Sigmoid colon (tissue), 7 donors: ENCODE measurements at places on chromosomes 7 and 10.

- no peak for DNase-seq
Observed at GRCh38 chr7:135994466-135995205, 17.5 kb upstream of the MTPN start.

DNA sequence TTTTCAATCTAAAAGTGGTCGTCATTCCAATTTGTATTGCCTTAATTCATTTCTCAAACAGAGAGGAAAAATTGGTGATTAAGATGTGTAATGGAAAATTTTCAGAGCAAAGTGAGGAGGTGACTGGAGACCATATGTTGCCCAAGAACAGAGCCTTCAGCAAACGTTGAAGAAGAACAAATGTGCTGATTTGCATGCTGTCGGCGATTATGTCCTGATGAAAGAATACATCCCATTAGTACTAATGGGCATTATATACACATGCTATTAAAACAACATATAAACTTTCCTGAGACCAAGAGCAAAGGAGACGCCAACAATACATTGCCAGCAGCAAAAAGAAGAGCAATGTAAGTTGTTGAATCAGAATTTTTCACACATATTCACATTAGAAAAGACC, 100.0 kb upstream of the ARID5B start:
- no peak for DNase-seq

- DNase-seq, result no peak
Observed at GRCh38 chr7:129437190-129437589, 3.0 kb downstream of the STRIP2 start.

DNA sequence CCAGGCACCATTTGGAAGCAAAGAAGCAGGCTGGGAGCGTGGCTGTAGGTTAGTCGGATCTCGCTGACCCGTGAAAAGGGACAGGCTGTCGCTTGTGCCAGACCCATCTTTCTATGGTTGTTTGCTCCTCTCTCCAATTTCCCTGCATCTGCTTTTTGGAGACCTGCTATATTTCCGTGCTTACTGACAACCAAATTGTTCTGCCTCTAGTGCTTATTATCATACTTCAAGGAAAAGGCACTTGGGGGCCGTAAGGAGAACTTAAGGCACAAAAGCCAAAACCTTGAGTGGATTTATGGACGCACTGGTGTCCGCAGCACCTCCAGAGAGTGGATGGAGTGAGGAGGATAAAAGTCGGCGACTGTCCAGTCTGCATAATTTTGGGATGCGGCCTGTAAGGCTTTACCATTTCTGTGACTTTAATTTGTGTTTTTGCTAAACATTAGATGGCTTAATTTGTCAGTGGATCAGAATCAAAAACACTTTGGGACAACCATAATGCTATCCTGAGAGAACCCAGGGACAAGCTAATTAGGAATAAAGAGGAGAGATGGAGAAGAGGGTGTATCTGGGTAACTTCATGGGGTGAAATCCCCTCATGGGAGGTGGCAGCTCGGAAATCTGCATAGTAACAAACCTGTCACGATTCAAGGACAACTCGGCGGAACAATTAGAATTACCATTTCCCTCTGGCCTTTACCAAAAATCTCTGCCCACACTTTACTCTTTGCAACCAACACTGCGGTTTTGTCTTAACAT, 206.7 kb downstream of the HDAC9 start:
- no peak for DNase-seq

DNA sequence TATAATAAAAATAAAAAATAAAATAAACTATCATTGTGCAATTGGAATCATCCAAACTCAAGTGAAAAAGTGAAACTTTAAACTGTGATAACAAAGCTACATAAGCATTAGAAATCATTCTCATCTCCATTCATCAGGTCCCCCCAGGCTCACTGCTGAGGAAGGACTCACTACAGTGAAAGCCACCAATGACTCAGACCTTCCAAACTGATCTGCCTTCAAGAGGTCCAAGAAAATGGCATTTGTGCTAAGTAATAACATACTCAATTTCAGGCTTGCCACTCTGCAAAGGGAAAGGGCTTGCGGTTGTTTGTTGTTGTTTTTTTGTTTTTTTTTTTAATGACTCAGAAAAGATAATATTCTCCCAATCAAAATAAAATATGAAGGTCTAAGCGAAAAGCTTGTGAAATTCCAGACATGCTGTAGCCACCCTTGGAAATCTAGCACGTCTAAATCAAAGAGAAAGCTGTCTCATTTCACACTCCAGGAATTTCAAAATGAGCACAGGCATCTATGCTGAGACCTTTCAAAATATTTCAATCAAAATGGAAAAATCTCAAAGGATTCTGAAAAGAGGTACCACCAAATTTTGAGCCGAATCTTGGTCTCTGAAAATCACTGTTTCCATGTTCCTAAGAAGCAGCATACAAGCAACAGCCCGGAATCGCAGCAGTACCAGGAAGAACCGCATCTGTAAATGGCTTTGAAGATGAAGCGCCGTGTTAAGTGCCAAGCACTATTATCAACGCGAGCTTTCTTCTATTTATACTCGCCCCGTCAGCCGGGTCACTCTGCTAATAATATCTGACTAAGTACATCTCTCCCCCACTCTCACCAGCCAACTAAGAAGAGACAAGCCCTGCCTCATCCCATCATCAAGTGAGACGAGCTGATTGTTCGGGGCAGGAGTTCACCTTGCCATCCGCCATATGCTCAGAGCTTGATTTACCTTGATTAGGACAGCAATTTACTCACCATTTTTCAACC, 13.5 kb downstream of the SFMBT2 start:
- no peak for DNase-seq

DNA sequence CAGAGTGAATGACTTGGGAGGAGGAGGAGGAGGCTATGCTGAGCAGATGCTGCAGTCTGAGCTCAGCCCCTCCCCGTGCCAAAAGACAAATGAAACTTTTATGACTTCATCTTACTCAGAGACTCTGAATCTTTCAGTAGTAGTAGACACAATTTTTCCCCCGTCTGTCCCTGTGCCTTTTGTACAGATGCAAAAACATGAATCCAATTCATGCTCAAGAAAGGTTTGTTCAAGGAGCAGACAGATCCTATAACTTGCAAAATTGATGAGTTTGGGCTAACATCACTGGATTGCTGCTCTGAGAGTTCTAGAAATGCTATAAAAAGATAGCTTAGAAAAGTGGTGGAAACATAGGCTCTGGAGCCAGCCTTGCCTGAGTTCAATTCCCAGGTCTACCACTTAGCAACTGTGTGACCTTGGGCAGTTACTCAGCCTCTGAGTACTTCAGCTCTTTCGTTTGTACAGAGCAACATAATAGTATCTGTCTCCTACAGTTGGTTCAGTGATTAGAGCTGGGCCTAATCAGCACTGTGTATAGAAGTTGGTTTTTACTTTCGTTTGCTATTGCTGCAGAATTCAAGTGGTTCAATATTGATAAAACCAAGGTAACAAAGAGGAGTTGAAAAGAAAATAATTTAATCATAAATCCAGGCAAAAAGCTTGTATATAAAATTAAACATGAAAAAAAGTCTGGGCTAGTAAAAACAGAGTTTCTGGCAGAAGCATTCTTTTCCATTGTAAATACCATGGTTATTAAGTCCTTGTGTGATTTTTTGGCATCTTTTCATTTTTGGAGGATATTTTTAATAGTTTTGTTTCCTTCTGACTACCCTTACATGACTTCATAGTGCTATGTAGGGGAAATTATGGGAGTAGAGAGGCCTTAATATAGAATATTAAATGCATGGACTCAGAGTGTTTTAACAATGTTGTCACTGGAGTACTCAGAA, 174.2 kb upstream of the ZNF32 start:
- DNase-seq, result no peak

DNA sequence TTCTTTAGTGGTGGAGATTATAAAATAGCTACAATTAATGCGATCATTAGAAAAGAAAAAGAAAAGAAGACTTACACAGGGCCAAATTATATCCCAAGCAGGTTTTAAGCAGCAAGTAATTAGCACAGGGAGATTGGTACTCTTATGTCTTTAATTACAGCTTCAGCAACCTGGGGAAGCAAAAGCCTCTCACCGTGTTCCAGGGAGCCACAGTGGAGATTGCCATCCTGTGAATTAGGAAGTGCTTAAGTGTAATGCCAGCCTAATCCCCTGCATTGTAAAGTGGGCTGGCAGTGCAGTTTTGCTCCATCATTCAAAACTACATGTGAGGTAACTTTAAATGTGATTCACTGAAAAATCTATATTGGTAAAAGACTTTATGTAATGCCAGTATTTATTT, 533.5 kb upstream of the COBL start:
- DNase-seq, result no peak

- no peak for DNase-seq
Observed at GRCh38 chr7:88169717-88170320, 50.0 kb downstream of the SRI start.

DNA sequence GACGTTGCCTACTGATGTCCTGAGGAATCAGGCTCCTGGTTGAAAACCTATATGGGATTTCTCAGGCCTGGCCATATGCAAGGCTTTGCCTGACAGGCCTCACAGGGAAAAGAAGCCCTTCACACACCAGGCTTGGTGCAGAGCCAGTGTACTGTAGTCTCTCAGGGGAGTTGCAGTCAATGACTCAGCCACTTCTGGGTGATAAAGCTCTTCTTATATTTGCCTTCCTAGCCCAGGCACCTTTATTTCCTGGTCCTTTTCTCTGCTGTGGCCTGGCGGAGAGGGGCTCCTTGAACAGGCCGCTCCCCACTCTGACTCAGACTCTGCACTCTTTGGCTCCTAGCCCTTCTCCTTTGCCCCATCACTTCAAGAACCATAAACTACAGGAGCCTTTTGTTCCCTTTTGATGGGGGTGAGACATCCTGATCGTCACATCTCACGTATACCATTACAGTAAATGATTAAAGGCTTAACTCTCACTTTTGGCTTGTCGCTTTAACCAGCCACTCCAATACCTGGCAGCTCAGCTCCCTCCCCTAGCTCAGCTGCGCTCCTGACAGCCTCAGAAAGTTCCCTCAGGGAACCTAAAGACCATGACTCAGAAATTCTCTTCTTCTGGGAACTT, 33.5 kb downstream of the DPY19L1 start:
- peak; percentile 65 for DNase-seq

DNA sequence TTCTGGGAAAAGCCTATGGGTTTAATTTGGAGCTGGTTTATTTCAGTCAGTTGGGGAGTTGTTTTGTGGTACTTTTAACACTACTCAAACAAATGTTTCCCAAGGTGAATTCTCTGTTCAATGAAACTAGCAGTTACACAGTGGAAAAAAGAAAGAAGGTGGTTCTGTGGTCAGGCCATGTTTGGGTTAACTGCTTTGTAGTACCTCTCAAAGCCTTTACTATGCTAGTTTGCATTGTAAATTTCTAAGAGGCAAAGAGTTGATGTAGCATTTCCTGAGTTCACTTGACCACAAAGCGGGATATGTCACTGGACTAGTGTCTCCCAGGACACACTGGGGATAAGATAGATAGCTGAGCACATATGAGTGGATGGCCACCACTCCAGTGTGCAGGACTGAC, 145.4 kb downstream of the KIF20B start:
- no peak for DNase-seq

DNA sequence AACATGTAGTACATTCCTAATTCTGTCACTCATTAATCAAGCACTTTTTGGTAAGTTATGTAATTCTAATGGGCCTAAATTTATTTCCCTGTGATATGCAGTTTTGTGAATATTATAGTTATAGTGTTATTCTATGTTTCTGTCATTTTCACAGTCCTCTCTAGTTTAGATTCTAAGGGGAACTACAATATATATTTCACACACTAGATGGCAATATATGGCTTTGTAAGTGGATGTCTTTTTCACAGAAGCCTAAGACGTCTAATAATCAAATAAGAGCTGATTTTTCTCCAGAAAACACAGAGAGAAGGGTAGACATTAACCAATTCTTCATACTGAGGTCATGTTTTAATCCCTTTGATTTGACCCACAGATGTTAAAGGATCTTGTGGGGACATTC, 18.0 kb downstream of the RNLS start:
- no peak for DNase-seq

GRCh38 chr7:92904244-92905131, 68.1 kb upstream of the CDK6 start:
- no peak for DNase-seq

DNA sequence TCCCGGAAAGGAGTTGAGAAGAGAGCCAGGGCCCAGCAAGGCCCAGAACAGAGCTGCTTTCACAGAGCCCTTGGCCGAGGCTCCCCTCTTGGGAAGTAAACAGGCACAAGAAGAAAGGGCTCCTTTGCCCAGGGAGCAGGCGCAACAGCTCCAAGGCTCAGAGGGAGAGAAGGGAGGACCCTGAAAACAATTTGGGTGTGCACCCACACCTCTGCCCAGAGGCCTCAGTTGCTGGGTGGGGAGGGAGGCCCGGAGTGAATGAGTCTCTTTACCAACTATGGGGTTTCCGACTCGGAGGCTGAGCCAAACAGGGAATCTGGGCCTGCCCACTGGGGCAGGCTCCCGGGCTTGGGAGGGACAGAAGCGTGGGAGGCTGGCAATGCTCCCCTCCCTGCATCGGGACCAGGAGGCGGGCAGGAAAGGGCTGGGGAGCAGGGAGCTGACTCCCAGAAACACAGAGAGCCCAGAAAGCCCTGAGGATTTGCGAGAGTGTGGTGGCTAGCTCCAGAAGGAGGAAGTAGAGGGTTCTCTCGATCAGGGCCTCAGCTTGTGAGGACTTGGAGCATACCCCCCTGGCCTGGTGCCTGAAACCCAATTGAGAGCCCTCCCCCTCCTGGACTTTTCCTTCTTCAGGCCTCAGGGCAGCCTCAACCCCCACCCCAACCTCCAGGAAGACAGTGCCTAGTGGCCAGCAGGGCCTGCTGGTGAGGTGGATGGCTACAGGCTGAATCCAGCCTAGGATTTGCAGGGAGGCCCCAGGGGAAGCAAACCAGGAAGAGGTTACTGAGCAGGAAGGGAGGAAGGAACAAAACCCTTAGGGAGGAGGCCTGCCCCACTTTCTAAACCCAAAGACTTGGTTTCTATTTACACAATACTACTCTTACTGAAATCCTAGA, 6.2 kb downstream of the C10orf105 start:
- DNase-seq, result peak; percentile 96

DNA sequence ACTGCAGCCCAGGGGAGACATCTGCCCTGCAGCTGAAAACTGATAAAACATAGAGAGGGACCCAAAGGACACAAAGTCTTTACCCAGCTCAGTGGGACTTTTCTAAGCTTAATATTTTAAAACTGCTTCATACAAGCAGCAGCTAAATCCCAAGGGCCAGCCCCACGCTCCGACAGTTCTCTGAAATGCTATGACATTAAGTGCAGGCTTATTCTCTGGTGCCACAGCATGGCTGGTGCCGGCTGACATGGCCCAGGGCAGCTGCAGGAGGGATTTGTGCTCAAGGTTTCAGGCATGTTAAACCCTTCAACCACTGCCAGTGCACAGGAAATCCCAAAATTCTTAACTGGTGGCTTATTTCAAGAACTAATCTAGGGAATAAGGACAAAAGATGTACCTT, 170.9 kb downstream of the PARD3 start:
- DNase-seq, result no peak

DNA sequence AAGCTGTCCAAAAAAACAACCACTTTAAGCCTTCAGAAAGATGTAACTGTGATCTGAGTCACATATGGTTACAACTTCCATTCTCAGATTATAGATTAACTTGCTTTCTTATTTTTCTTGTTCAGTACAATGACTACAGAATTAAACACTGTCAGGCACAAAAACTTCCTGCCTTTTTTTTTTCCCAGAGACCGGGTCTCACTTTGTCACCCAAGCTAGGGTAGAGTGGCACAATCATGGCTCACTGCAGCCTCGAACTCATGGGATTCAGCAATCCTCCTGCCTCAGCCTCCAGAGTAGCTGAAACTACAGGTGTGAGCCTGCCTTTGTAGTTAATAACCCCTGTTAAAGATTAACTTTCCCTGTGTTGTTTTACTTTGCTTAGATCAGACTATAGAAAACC, 163.2 kb downstream of the AVL9 start:
- no peak for DNase-seq

- no peak for DNase-seq
Observed at GRCh38 chr10:128345353-128345752, 219.1 kb upstream of the MKI67 start.
